ENCODE measurements at places on chromosomes 1 and 21.

DNA sequence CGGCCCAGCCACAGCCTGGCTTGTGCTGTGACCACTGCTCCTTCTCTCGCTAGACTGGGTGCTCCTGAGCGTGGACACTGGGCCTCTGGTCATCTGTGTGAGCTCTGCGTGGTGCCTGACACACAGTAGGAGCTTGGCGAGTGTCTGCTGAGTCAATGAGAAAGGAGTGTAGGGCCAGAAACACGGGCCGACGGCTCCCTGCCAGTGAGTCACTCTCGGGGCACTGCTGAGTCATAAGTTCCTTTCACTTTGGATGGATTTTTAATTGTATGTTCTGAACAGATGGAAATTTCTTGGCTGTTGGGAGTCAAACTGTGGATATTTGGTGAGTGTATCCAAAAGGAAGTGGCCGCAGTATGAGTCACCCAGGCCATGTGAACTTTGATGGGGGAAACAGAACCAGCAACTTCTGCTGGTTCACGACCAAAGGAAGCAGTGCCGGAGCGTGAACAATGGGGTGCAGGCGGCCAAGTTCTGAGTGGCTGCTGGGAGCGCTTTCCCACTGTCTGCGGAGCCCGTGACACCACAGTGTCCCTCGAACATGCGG lies 41.0 kb upstream of the COL18A1 start:
- peak; percentile 99 for DNase-seq

- DNase-seq, result no peak
Measured at GRCh38 chr1:78053498-78053897, 7.7 kb downstream of the GIPC2 start.

DNA sequence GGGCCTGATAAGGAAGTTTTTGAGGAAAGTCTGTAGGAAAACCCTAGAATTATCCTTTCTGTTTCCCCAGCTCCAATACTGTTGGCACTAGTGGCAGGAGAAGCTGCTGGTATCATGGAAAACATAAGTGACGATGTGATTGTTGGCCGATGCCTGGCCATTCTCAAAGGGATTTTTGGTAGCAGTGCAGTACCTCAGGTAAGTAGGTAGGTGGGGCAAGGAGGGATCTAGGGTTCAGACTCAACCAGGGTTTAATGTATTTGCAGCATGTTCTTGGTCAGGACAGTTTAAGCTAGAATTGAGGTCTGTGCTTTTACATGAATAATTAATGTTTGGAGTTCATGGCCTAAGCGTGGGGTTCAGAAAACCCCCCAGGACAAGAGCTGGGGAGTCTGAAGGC lies 62.1 kb downstream of the KDM1A start:
- no peak for DNase-seq

DNA sequence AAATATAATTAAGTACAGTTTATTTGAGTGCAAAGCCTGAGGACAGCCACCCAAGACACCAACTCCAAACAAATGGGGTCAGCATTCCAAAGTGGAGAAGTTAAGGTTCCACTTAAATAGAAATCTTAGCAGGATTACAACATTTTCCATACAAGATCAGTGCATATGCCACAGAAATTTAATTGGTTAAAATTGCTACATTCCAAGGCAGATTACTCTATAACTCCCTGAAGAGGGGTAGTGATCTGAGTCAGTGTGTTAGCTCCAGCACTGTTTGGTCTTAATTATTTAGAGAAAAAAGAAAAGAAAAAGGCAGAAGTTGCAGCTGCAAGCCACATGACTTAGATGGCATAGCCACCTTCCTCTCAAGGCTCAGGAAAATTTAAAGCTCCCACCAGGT lies 297.5 kb downstream of the HHIPL2 start:
- no peak for DNase-seq

- no peak for DNase-seq
Measured at GRCh38 chr1:154463512-154463990, 38.5 kb upstream of the TDRD10 start.

DNA sequence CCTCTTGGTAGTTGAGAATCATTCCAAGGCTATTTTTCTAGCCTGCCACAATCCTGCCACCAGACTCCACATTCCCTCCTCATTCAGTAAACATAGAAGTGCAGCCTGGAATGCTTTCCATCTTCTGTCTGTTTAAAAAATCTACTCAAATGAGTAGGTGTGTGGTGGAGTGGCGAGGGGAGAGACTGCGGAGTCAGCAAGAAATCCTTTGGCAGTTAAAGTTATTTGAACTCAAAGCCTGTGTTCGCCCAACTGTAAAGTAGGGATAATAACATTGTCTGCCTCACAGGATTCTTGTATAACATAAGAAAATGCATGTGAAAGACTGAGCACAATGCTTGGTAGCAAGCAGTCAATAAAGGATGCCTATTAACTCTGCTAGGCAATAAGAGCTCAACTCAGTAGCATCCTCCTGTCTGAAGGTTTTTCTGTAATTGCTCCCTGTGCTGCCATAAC lies 22.2 kb upstream of the DPT start:
- DNase-seq, result no peak

DNA sequence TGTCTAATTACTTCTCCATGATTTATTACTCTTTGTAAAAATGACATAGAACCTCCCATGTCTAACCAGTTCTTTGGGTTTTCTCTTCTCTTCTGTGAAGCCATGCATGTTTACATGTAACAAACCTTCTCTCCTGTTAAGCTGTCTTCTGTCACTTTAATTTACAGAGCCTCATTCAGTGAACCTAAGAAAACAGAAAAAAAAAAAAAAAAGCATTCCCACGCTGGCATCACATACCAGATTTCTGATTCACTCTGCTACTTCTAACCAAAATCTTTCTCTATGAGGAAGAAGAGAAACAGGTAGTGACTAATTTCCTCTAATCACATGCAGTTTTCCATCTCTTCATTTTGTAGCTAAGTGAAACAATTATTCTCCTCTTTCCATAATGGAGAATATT lies 141.4 kb upstream of the CXADR start:
- no peak for DNase-seq

DNA sequence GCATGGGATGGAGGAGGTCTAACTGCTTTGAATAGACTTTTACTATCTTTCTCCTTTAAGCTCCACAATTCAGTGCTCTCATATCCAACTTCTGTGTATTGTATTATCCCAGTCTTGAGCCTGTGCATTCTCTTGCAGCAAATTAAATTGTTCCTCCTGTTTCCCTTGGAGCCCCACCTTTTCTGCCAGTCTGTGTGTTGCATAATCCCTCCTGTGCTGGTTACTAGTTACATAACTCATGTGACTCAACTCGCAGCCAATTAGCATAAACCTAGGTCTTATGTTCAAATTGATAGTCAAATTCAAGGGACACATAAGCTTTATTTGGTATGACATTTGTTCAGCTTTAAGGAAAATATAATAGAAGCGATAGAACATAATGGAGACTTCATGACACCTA lies 1863.5 kb downstream of the MRPL39 start:
- DNase-seq, result no peak

DNA sequence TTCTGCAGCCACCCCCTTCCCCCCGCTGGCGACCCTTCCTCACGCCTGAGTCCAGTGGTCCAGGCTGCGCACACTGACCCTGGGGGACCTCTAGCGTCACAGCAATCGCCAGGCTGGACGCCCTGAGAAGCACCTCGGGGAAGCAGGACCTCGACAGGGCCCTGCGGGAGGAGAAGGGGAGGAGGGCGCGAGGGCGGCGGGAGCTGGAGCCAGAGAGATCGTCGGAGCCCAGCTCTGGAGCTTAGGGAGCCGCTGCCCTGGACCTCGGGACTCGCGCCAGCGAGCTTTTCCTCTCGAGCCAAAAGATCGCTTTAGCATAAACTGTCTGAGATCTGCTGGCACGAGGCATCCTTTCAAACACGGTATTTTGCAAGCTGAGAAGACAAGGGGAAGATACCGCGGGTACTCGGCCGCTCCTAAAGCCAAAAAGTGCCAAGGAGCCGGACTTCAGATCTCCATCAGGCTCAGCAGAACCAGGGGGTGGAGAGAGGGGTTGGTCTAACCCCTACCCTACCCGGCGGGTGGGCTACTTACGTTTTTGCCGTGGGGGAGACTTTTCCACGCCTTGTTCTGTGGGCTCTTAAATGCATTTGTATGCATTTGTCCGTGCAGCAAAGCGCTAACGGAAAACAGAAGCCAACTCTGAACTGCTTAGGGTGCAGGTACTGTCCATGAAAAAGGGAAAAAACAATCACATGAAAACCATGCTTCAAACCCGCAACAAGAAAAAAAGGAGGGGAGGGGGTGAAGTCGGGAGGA lies 586 bp downstream of the COL24A1 start:
- peak; percentile 42 for DNase-seq

- DNase-seq, result no peak
Measured at GRCh38 chr1:77120950-77121349, 98.3 kb downstream of the PIGK start.

DNA sequence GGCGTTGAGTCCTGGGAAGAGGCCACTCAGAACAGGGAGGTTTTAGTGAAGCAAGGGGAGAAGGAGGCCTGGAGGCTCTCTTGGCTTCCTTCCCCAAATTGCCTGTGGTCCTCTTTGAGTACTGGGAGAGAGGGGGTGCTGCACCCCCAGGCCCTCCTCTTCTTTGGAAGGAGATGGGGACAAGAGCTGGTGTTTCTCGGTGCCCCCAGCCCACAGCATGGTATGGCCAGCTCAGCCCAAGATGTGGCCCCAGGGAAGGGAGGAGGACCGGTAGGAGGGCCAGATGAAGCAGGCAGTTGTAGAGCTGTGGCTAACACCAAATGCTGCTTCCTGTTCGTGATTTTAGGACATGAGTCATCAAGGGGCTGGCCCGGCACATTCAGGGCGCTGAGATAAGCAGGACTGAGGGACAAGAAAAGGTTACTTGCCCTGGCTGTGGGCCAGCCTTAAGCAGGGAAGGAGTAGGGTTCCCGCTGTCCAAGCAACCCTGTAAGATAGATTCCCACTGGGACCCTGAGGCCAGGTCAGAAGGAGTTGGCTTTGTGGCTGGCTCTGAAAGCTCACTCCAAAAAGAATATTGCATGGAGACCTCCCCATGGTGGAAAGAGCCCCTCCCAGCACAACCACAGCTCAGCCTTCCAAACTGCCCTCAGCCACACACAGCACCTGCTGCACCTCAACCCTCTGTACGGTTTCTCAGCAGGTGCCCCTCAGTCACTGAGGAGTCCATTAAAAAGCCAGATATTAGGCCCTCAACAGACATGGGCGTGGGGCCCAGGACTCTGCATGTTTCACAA lies 4.9 kb upstream of the TNFRSF1B start:
- DNase-seq, result peak; percentile 84

- DNase-seq, result no peak
Measured at GRCh38 chr1:74812180-74812541, 79.2 kb downstream of the TYW3 start.

- DNase-seq, result peak; percentile 76
Measured at GRCh38 chr1:150548632-150549495, at the start of gene ADAMTSL4. ADAMTSL4 (plus strand) TSS chr1:150549408; CDS start chr1:150552289, 2,881 bp downstream.

DNA sequence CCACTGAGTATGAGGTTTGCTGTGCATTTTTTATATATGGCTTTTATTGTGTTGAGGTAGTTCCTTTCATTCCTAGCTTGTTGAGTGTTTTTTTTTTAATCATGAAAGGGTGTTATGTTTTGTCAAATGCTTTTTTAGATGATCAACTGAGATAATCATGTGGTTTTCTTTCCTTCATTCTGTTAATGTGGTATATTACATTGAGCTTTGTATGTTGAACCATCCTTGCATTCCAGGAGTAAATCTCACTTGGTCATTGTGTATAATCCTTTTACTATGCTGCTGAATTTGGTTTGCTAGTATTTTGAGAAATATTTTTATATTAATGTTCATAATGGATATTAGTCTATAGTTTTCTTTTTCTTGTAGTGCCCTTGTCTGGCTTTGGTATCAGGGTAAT lies 11.1 kb upstream of the ZBTB40 start:
- no peak for DNase-seq

GRCh38 chr1:171961861-171962260 lies 120.6 kb downstream of the DNM3 start:
- DNase-seq, result no peak

DNA sequence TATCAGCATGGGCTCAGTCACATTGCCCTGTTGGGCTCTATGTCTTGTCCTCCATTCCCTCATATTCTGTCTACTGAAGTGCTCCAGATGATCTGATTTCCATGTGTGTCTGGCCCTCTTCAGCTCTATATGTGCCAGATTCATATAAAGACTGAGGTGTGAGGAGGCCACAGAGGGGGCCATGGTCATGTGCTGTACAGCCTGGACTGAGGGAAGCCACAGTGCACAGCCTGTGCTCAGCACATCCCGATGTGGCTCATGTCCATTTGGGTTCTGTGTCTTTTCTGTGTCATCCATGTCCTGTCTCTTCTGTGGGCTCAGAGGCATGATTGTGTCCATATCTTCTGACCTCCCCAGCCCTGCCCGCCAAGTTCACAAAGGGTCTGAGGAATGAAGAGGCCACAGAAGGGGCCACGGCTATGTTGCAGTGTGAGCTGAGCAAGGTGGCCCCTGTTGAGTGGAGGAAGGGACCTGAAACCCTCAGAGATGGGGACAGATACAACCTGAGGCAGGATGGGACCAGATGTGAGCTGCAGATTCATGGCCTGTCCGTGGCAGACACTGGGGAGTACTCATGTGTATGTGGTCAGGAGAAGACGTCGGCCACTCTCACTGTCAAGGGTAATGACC lies 97.0 kb downstream of the OBSCN start:
- DNase-seq, result no peak

DNA sequence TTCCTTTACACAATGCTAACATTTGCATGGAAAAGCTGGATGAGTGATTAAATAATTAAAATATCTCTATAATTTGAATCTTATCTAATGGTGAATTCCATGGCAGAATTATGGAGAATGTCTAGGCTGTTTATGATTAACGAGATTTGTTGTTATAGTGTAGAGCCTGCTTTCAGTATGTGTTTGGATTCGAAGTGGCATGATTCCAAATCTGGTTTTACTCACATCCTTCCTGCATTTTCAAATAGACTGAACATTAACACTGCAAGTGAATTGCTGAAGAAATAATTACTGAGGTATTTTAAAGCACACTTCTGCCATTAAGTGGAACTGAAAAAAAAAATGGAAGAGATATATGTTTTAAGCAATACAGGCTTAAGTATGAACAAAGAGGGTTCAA lies 5.1 kb upstream of the NEK7 start:
- peak; percentile 39 for DNase-seq

- no peak for DNase-seq
Measured at GRCh38 chr1:107299521-107299920, 158.7 kb downstream of the NTNG1 start.

- no peak for DNase-seq
Measured at GRCh38 chr21:46114963-46115362, 17.1 kb downstream of the COL6A2 start.

DNA sequence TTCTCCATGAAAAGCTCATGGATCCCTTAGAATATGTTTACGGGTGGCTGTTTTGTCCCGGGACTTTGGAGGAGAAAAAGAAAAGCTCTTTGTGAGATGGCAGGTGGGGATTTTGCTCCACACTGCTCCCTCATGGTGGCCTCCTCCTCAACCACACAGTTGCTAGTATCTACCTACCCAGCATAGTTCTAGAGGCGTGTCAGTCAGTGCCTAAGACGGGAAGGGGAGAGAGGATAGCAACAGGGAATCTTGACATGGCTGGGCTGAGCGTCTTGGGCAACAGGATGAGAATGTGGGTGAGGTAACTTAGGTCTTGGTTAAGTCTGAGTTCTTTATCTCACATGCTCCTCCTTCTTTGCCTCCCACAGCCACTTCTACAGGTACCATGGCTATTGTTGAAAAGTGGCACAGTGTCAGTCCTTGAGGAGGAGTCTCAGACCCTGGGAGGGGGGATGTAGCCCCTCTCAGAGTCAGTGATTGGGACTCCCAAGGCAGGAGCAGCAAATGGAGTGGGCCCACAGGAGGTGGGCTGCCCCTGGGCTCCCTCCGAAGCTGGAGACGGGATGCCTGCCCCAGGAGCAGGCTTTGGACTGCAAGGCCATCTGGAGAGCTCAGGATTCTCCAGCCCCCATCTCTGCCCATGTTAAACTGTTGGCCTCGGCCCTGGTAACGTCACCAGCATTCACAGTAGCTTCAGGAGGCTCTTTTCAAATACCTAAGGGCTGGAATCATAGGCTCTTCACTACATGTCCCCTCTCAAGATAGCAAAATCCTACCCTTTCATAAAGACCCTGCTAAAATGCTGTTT lies 75.4 kb downstream of the TENT5C start:
- DNase-seq, result no peak
